ENCODE measurements at places on chromosomes 16 and 17.

GRCh38 chr17:42804918-42805367 is 6.3 kb downstream of the CNTD1 start:
- no peak for DNase-seq

- DNase-seq, result no peak
Observed at GRCh38 chr16:69917311-69917710, 33.8 kb upstream of the CLEC18A start.

GRCh38 chr17:63881935-63882601 is at the start of gene GH2:
Gene GH2, minus strand, starts transcription at chr17:63881944. Its CDS starts 143 bp downstream, at chr17:63881801.
- DNase-seq, result peak; percentile 72

- no peak for DNase-seq
Observed at GRCh38 chr17:44387804-44388203, 1.6 kb downstream of the ITGA2B start.

- no peak for DNase-seq
Observed at GRCh38 chr16:70252355-70252988, 732 bp upstream of the EXOSC6 start.

GRCh38 chr17:70286391-70286790 is 117.1 kb downstream of the KCNJ2 start:
- DNase-seq, result no peak

DNA sequence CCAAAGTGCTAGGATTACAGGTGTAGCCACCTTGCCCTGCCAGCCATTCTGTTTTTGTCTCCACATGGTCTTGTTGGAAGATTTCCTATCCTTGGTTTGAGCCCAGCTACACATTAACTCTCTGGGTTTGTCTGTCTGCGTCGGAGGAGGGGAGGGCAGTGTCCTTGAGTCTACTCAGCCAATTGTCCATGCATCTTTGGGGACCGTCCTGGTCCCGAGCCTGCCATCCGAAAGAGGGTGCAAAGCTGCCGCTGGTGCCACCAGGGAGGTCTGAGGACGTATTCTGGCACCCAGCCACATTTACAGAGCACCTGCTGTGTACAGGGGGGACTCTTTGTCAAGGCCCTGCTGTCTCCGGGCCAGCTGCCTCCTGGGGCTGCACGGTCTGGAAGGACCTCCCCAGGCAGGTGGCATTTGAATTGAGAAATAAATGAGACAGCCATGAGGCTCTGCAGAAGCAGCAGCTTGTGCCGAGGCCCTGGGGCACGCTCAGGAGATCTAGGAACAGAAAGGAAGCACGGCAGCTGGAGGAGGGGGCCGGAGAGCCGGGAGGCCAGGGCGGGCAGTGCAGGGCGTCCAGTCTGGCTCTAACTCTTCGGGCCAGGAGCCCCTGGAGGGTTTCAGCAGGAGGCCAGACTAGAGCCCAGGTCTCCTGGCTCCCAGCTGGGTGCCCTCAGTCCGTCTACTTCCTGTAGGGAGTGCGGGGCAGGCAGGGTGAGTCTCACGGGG is 1.5 kb downstream of the CYBA start:
- DNase-seq, result no peak

DNA sequence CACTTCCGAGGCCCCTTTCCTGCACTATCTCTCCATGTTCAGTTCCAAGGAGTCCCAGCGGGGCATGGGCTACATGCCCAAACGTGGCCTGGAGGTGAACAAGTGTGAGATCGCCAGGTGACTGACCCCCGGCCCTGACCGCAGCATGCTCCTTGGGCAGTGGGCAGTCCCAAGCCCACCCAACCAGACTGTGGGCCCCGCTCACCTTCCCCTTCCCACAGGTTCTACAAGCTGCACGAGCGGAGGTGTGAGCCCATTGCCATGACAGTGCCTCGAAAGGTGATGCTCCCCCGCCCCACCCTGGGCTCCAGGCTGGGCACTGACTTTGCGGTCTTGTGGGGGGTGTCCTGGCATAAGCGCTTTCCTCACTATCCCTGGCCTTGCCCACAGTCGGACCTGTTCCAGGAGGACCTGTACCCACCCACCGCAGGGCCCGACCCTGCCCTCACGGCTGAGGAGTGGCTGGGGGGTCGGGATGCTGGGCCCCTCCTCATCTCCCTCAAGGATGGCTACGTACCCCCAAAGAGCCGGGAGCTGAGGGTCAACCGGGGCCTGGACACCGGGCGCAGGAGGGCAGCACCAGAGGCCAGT is 4.7 kb downstream of the CORO1A start:
- DNase-seq, result no peak

GRCh38 chr16:73949574-73950320 is 346.9 kb upstream of the PSMD7 start:
- DNase-seq, result no peak

DNA sequence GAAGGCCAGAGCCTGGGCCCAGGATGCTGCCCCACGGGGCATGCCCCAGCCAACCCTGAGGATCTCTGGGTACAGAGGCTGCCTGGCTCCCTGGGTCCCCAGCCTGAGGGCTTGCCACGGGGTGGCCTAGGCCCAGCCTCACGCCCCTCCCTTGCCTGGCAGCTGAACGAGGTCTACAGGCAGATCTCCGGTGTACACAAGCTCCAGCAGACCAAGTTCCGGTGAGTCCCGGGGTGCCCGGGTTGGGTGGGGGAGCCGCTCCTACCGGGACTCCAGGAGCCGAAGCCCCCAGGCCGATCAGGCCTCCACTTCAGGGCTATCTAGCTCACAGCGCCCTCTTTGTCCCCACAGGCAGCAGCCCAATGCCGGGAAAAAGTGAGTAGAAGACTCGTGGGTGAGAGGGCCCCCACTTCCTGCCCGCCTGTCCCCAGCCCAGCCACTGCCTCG is 19.4 kb downstream of the ITGB4 start:
- DNase-seq, result no peak

DNA sequence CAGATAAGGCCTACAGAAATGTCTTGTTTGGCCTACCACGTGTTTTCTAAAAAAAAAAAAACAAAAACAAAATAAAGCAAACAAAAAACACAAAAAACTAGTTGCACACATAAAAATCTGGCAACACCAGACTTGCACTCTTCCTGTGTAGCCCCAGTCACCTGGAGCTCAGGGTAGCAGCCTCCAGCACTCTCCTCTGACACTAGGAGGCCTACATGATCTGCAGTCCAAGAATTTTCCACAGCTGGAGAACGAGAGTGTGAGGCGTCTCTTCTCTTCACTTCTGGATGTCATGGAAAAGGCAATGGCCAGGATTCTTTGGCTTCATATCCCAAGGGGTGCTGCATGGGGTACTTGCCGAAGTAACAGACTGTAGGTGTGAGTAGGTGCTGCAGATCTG is 310.2 kb upstream of the SALL1 start:
- no peak for DNase-seq

- no peak for DNase-seq
Observed at GRCh38 chr16:13926891-13927290, 6.9 kb downstream of the ERCC4 start.

GRCh38 chr17:15398736-15399331 is 57.4 kb upstream of the TEKT3 start:
- DNase-seq, result no peak

- DNase-seq, result no peak
Observed at GRCh38 chr16:89749637-89750036, 28.3 kb downstream of the ZNF276 start.

DNA sequence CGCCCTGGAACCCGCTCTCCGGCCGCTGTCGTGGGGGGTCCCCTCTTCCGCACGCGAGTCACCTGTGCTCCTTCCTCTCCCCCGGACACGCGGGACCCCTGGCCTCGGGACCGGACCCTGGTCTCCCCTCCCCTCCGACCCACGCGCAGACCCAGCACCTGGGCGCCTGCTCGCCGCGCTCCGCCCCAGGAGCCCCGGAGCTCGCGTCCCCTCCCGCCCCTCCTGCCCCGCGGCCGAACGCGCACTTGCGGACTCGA is 762 bp downstream of the RAB40B start:
- DNase-seq, result no peak

DNA sequence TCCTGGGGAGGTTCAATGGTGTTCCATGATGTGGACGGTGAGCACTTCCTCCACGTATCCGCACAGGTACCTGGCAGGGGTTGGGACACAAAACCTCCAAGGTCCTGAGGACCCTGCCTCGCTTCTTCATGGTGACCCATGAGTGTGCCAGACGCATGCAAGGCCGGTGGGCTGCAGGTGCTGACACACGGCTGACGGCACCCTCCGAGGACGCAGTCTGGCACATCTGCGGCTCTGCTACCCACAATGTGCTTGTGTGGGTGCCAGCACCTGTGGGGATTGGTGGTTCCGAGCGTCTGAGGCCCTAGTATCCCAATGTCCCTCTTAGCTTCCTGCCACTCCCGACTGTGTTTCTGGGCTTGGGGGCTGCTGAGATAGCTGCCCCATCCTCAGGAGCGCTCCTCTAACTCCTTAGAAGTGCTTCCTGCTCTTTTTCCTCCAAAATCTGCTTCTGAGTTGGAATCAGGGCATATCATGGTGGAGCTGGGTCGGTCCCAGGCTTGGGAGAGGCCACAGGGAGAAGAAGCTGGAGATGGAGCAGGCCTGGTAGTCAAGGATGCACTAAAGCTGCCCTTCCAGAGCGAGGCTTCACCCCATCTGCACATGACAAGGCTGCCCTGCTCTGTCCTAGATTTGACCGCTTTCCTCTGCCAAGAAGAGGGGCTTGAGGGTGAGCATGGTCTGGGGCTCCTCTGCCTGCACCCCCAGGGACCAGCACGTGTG is 1.6 kb downstream of the CYGB start:
- DNase-seq, result peak; percentile 18
